ENCODE measurements at places on chromosomes 5 and 9. TPM values are rescaled to one million over a fixed set of nuclear protein-coding genes. Genes with fewer than 3 reads are reported as not detected.

The CNTLN gene
- 0.22 TPM for total RNA-seq

The IL9 gene
- 2.6 TPM for total RNA-seq

GRCh38 chr9:89835666-89836065 is 230.9 kb downstream of the GADD45G start:
- H3K27ac ChIP-seq = no peak overlapping the region
- H3K4me3 ChIP-seq = no peak overlapping the region
- no peaks in the 10 kb centered on the region for H3K27me3 ChIP-seq
- no peaks in the 10 kb centered on the region for H3K4me1 ChIP-seq

GRCh38 chr5:146068977-146069779 is 36.2 kb downstream of the PLAC8L1 start:
- DNase-seq = no peak
- no peaks in the 10 kb centered on the region for H3K4me1 ChIP-seq
- no peak overlapping the region for H3K27ac ChIP-seq

- H3K4me3 ChIP-seq = no peak overlapping the region
- H3K27me3 ChIP-seq = no peaks in the 10 kb centered on the region
- H3K36me3 ChIP-seq = no peaks in the 10 kb centered on the region
- DNase-seq = no peak
- H3K4me1 ChIP-seq = no peaks in the 10 kb centered on the region
Measured at GRCh38 chr5:106454651-106455415, 1215.9 kb downstream of the EFNA5 start.

The TRIM14 gene
- 41.7 TPM for total RNA-seq

DNA sequence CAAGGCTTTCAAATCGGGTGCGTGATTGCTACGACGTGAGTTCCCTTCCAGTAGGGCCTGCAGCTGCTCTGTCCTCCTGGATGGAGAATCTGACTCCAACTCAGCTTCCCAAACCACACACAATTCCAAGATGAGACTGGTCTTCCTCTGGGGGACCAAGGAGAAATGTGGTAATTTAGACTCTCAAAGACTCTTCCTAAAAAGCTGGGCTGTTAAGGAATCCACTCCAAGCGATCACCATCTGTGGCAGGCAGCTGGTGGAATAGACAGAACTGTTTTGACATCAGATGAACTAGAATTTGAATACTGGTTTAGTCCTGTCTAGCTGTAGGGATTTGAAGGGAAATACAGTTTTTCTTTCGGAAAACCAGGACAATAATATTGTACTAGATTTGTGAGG is 130.7 kb upstream of the KLF4 start:
- H3K4me3 ChIP-seq = no peak overlapping the region
- no peak overlapping the region for H3K27ac ChIP-seq
- H3K4me1 ChIP-seq = no peaks in the 10 kb centered on the region
- no peaks in the 10 kb centered on the region for H3K27me3 ChIP-seq
- DNase-seq = no peak
- H3K36me3 ChIP-seq = no peaks in the 10 kb centered on the region

- H3K36me3 ChIP-seq = no peaks in the 10 kb centered on the region
- peaks cover 60% of the 10 kb centered on the region for H3K27me3 ChIP-seq
- DNase-seq = peak; percentile 8
Measured at GRCh38 chr9:84667571-84668195, 1.8 kb upstream of the NTRK2 start.

DNA sequence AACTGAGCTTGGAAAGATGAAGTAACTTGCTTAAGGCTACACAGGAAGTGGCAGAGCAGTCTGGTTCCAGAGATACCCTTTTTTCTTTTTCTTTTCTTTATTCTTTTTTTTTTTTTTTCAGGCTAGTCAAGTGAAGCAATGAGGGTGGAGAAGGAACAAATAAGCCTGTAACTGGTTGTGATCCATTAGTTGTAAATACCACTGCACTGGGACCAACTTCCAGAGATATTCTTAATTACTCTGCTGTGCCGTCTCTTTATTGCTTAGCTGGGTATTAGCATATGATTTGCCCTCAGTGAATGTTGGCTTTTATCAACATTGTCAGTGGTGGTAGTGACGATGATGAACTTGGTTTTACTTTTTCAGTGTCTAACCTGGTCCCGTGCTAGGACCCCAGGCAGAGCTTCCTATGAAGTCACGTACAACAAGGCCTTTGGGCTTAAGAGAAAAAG is 26.7 kb downstream of the LNPEP start:
- peak overlapping the region; percentile 72 for H3K4me3 ChIP-seq
- peaks cover 84% of the 10 kb centered on the region for H3K4me1 ChIP-seq
- H3K27me3 ChIP-seq = no peaks in the 10 kb centered on the region
- no peak for DNase-seq

- peaks cover 47% of the 10 kb centered on the region for H3K4me1 ChIP-seq
- H3K27me3 ChIP-seq = no peaks in the 10 kb centered on the region
- no peak overlapping the region for H3K27ac ChIP-seq
- H3K36me3 ChIP-seq = peaks cover 2% of the 10 kb centered on the region
- no peak overlapping the region for H3K4me3 ChIP-seq
- DNase-seq = no peak
Measured at GRCh38 chr9:93599571-93600403, 23.4 kb downstream of the PHF2 start.

The LHX6 gene
- total RNA-seq = not detected

DNA sequence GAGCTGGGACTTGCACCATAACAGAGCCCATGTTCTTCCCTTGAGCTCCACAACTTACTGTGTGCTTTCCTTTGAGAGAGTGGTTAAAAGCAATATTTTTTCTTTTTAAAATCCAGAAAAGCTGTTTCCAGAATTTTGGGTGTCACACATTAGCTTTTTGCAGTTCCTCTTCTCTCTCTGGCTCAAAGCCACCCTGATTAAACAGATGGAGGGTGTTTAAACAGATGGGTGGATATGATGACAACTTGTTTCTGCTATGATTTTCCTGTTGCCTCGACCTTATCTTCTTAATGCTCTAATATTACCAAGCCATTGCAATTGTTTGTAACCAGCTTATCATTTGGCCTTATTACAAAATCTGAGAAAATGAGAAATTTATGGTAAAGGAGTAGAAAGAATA is 22.9 kb upstream of the CFAP95 start:
- H3K36me3 ChIP-seq = no peaks in the 10 kb centered on the region
- H3K4me3 ChIP-seq = no peak overlapping the region
- no peaks in the 10 kb centered on the region for H3K4me1 ChIP-seq
- H3K27me3 ChIP-seq = peaks cover 16% of the 10 kb centered on the region

The FAM221B gene
- not detected for total RNA-seq

The GPX3 gene
- not detected for total RNA-seq

The IGFBPL1 gene
- not detected for total RNA-seq

The OTP gene
- not detected for total RNA-seq

DNA sequence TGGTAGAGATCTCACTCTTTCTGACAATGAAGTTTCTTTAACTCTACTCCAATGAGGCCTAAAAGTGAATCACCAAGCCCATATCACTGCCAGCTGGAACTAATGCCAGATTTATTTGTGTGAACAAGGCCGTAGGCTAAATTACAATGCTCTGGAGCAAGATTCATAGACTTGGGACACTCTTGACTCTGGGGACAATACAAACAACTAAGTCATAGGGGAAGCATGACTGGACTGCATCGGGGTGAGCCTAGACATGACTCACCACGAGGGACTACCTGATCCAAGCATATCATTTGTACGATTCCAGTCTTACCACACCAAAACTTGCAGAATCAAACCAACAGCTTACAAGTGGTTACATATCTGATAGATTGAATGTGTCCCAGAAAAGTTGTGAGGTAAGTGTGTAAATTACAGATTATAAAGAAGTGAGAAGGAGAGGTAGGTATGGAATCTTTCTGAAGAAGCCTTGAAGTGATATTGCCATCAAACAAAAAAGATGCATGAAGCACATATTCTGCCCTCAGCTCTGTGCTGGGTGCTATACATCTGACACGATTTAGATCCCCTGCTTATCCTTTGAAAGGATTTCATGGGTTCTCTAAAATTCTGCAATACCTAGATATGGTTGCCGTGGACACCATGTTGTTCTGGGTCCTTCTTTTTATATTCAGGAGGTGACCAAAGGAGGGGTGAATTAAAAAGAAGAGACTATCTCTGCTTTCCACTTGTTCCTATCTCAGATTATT is 199.3 kb upstream of the PDE4D start:
- H3K36me3 ChIP-seq = no peaks in the 10 kb centered on the region
- H3K4me1 ChIP-seq = no peaks in the 10 kb centered on the region
- no peaks in the 10 kb centered on the region for H3K27me3 ChIP-seq
- H3K27ac ChIP-seq = no peak overlapping the region

- peaks cover 3% of the 10 kb centered on the region for H3K36me3 ChIP-seq
- H3K27ac ChIP-seq = no peak overlapping the region
- DNase-seq = no peak
Measured at GRCh38 chr9:95920017-95920416, 44.5 kb downstream of the ERCC6L2 start.

DNA sequence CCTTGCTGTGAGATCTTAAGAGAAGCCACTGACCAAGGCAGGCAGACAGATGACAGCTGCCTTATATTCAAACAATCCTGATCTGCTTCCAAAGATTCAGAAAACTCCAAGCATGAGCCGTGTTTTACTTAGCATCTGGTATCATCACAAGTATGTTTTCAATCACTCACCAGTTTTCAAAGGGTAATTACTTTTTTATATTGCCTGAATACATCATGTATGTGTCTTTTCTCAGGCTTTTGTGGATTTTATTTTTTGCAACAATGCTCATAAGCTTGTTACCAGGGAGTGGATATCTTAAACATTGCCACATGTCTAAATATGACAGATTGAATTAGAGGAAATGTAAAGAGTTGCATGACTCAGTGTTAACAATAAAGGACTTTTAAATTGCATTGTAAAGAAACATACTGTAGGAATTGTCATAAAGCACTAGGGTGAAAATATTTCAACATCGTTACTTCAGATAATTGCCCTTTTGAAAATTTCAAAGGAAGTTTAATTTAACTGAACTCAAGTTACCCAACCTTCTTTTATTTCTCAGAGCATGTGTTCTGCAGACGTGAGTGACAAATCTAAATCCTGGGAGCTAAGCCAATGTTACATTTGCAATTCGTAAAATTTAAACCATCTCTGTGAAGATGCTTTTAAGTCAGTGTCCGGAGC is 326.1 kb downstream of the PLK2 start:
- H3K4me3 ChIP-seq = no peak overlapping the region
- H3K27me3 ChIP-seq = no peaks in the 10 kb centered on the region
- H3K36me3 ChIP-seq = no peaks in the 10 kb centered on the region
- no peaks in the 10 kb centered on the region for H3K4me1 ChIP-seq

DNA sequence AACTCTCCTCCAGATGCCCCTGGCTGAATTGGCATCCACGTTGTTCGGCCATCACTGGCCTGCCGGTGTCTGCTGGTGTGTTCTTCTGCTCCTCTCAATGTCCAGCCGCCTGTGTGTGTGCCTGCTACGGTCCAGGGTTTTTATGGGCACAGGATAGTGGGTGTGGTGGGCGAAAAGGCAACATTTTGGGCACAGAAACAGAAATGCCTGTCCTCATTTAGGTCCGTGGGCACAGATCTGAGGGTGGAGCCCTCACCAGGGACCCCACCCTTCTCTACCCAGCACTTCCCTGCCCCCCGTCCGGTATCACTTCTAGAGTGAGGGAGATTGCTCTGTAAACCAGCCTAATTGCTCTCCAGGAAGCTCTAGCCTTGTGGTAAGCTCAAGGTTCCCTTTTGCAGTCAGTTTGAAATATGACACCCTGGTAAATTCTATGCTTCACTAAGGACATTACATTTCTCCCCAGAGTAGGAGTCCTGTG is 410.1 kb downstream of the MAT2B start:
- H3K27ac ChIP-seq = no peak overlapping the region
- DNase-seq = no peak
- no peak overlapping the region for H3K4me3 ChIP-seq
- no peaks in the 10 kb centered on the region for H3K27me3 ChIP-seq
- H3K4me1 ChIP-seq = no peaks in the 10 kb centered on the region
- no peaks in the 10 kb centered on the region for H3K36me3 ChIP-seq

The GPR151 gene
- total RNA-seq = not detected

The GPX8 gene
- not detected for total RNA-seq

The MLANA gene
- not detected for total RNA-seq

DNA sequence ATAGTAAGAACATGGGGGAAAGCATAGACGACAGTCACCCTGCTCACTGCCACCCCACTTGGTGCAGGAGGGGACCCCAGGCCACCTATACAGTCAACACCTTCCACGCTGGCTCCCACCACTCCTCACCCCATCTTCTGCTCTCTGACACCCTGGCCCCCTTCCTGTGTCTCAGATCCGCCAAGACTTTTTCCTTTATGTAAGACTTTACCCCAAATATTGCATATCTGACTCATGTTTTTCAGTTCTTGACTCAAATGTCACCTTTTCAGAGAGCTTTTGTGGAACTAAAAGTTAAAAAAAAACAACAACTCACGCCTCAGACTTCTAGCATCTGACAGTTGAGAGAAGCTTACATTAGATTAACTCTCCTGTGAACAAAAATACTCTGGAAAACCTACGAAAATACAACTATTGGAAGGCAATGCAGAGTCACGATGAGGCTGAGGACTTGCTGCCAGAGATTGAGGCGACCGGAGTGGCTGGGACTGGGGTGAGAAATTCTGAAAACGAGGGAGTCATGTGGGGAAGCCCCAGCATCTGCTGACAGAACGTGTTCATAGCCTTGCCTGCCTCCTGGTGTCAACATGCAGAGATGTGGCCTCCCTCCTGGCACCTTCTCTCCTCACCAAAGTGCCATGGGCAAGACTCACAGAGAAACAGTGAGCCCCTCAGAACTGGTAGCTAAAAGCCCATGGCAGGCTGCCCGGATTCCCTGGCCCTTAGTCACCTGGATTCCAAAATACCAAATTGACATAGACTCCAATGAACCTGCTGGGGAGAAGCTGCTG is 22.4 kb upstream of the FCN2 start:
- peaks cover 23% of the 10 kb centered on the region for H3K4me1 ChIP-seq
- H3K27ac ChIP-seq = peak overlapping the region; percentile 87
- DNase-seq = peak; percentile 74
- H3K4me3 ChIP-seq = peak overlapping the region; percentile 88

The OR13D1 gene
- not detected for total RNA-seq

DNA sequence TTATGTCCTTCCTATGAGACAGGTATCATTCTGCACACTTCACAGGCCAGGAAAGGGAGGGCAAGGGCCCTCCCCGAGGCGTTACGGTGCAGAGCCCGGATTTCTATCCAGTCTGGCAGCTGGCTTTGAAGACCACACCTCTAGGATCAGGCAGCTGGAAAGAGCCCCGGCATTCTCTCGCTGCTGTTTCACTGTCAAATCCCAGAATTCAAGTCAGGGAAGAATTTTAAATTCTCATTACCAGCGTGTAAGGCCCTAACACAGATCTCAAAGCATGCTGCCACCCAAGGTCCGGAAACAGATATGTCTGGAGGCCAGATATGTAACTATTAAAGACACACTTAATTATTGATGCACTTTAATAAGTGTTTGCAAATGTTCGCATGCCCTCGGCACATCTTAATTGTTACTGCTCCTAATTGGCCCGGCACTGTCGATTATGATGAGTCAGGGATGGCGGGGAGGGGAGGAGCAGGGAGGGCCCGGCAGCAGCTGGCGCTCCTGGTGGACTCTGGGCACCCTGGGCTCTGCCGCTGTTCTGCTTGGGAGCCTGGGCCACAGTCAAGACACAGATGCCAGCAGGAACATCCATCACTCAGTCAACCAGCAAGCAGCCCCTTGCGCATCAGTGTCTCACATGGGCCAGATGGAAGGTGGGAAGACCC is 76.3 kb upstream of the BARHL1 start:
- no peaks in the 10 kb centered on the region for H3K36me3 ChIP-seq
- H3K4me3 ChIP-seq = no peak overlapping the region
- no peak for DNase-seq
- H3K27ac ChIP-seq = no peak overlapping the region

The SPATA31E1 gene
- total RNA-seq = not detected
